ENCODE measurements at places on chromosomes 2 and 18. TPM values are rescaled to one million over a fixed set of nuclear protein-coding genes. Genes with fewer than 3 reads are reported as not detected.

The CRYGD gene
- not detected for polyA plus RNA-seq

GRCh38 chr2:36492216-36492945, 105.6 kb downstream of the FEZ2 start:
- no peak for DNase-seq

DNA sequence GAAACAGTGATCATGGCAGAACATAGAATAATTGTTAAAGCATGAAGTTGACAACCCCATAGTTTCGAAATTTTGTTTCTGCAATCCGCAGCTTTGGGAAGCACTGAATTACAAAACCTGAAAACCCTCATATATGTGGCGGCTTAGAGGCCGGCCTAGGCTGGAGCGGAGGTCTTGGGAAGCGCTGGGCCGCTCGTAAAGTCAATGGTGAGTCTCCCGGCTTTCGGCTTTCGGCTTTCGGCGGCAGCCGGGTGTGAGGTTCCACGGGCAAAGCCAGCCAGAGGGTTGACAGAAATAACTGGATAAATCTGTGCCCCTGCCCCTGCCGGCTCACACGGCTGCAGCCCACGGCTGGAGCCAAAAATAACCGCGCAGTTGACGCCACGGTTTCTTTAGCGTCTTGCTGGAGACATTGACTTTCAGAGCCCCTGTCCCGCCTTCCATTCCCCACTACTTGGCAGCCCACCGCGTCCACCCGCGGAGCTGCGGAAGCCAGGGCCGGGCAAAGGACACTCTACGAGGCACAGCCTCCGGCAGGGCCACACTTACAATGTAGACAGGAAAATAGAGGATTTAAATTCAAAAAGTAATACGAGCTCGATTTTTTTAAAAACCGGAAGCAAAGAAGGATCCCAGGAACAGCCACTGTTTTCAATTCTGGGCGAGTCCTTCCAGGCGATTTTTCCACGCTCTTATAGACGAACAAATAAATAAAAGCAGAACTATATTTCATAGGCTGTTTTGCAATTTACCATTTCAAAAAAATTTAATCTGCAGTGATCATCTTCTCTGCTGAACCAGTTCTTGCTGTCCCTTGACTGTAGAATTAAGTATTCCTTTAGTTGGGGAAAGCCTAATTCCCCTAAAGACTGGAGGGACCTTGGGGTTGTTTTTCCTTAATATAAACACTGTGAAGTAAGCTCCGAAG, 28.3 kb upstream of the ATP6V1B1 start:
- peak; percentile 72 for DNase-seq

DNA sequence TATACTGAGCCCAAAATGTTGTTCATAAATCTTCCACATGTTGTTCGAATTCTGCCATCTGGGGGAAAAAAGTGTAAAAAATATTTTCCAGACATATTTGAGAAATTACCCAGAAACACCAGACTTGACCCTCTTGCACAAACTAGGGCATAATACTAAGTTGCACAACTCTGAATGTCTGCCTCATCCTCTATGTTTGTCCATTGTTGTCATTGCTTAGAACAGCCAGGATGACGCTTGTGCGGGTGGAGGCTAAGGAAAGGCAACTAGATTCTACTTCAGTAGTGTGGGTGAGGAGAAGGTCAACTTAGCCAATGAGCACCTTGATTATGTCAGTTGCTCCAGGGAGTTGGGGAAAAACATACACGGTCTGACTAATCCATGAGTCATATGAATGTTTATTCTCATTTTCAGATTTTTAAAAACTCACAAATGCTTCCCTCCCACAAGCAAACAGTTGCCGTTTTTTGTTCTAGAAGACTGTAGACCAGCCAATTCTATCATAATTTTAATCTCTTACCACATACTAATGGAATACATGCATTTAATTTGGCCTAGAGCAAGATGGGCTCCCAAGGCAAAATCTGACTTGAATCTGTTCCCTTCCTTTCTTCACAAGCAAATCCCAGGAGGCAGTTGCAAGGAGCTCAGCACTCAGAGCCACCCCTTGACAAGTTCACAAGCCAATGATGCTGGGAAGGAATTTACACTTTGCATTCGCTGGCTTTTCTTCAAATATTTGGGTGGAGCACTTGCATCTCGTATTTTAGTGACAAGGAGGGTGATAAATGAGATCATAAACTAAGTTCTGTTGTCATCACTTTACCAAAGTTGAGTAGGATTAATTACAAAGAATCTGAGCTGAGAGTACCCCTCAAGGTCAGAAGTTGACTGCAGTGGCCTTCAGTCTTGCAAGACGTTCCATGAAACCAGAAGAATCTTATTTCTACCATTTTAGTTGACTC, 163.2 kb upstream of the TWIST2 start:
- DNase-seq = peak; percentile 93

- no peak for DNase-seq
Observed at GRCh38 chr2:195498839-195499490, 158.1 kb upstream of the SLC39A10 start.

The IL1F10 gene
- polyA plus RNA-seq = not detected

- DNase-seq = no peak
Observed at GRCh38 chr18:25164211-25164847, 187.6 kb downstream of the ZNF521 start.

The UPP2 gene
- not detected for polyA plus RNA-seq

The FIGN gene
- 1.5 TPM for polyA plus RNA-seq

- peak; percentile 61 for DNase-seq
Observed at GRCh38 chr2:39981883-39982311, 202.8 kb upstream of the THUMPD2 start.

GRCh38 chr2:1979138-1979537, 234.8 kb upstream of the PXDN start:
- no peak for DNase-seq

DNA sequence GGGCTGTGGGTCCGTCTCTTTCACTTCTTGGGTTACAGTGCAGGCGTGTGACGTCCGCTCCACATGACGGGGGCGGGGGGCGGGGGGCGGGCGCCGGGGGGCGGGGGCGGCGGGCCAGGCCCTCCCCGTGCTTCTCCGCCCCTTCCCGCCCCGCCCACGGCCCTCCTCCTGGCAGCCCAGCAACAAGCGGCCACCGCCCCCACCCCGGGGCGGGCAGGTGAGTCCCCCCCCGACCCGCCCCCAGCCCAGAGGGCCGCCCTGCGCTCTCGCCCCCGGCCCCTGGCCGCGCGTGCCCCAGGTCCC, 3.6 kb downstream of the ZNF516 start:
- peak; percentile 79 for DNase-seq

- DNase-seq = peak; percentile 46
Observed at GRCh38 chr2:231387904-231388724, 7.4 kb upstream of the B3GNT7 start.

DNA sequence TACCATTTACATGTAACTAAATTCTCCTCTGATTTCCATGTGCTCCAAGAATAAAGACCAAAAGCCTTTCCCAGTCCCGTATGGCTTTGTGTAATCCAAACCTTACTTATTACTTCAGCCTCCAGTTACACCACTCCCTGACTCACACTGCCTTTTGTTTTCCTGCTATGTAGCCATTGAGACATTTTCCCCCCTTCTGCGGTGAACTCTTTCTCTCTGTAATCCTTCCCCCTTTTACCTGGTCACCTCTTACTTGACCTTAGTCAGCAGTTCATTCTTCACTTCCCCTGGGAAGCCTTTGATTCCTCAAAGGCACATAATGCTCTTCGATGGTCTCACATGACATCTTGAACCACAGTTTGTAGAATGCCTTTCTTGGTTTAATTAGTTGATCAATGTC, 256.0 kb upstream of the FANCL start:
- no peak for DNase-seq

DNA sequence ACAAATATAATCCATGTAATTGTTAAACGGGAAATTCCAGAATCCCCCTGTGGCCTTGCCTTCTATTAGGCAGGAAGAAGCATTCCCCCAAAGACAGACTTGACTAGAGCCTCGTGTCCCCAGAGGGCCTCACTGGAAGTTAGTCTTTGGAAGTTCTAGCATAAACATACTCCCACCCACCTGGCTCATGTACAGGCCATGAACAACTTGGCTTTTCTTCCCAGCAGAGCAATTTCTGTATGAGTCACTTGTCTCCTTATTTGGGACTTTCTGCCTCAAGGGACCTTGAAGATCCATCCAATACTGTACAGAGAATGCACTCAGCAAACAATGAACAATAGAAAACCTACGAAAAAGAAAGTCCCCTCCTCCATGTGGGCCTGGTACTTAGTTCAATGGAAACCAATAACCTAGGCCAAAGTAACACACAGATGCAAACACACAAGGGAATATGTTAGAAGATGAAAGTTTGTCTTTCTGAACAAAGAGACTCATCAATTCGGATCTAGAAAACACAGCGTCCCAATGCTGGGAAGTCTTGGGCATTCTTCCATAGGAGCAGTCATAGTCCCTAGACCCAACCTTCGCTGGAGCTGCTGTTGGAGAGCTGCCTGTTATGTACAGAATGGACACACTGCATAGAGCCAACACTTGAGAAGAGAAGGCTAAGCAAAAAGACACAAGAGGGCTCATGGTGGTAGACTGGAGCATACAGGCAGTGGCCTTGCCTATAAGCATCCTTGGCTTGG, 303.5 kb downstream of the HRH4 start:
- peak; percentile 86 for DNase-seq

GRCh38 chr2:135974036-135974435, 11.4 kb downstream of the DARS1 start:
- DNase-seq = no peak

DNA sequence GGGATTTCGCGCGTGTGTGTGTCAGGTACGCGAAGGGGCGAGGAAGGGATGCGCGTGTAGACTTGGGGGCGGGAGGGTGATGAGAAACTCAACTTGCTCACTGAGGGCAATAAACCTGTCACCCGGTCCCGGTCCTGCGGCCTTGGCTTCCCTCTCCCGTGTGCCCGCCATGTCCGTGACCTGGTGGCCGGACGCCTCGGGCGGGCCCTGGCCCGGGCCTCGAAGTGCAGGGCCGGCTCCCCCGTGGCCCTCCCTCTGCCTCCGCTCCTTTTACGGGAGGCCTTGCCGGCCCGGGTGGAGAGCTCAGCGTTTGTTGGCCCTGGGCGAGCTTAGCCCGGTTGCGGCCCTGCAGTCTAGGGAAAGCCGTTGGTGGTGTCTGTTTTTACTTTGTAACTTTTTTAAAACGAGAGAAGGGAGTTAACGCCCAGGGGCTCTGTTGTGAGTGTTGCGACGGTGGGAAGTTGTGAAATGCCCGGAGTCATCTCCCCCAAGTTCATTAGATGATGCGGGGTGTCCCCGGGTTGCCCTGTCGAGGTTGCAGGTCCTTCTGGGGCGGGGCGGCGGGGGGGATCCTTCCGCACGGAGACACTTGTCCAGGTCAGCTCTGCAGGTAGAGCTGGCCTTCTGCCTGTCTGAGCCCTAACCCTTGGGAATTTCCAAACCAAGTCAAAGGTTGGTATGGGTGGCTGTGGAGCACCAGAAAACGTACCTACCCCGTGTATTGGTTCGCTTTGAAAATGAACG, 883 bp downstream of the SMCHD1 start:
- peak; percentile 63 for DNase-seq

DNA sequence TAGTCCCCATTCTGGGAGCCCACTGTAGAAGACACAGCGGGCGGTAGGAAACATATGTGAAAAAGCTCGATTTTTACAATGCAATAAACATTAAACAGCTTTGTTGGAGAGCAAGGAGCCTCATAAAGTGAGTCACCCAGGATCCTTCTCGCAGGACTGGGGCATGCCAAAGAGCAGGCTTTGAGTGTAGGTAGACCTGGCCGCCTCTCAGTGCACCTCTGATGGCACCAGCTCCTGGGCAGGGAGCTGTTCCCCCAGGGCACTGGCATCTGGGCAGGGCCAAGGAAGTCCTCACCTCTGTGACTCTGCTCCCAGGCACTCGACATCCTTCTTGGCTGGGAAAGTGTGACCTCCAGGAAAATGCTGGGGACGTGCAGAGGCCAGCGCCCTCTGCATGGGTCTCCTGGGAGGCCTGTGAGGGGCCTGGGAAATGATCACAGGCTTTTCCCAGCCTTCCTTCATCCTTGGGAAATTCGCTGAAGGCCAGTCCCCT, 94.2 kb downstream of the POLR1A start:
- DNase-seq = no peak

The CYP20A1 gene
- 18.0 TPM for polyA plus RNA-seq

The CNTNAP5 gene
- 0.23 TPM for polyA plus RNA-seq

DNA sequence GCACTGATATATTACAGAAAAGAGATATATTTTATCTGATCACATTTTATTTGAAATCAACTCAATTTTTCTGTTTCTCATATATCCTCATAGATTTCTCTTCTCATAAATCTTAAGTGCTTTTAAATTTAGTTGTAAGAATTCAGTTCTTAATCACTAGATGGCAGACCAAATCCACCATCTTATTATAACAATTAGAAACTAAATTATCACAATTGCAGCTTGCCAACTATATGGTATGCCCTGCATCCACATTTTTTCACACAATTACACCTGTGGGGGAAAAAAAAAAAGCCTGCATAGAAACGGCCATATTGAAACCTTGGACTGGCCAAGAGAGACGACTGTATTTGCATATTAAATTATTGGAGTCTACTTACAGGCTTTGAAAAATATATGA, 64.4 kb downstream of the COL5A2 start:
- no peak for DNase-seq

DNA sequence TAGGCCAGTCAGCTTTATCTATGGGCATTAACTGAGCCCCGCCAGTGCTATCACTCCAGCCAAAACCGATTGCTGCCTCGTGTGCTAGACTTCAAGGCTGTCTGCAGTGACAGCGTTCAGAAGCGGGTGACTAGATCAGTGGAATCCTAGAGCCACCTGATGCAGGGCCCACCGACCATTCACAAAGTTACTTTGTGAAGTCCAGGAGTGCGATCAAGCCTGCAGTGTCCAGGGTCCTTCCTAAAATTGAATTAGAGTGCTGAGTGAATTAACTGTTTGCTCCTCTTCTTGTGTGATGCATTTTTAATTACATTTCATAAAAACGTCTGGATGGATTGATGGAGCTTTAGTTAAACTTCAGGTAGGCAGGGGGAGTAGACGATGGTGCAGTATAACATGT, 13.9 kb downstream of the PCARE start:
- no peak for DNase-seq

The MYO5B gene
- 1.1 TPM for polyA plus RNA-seq

The ASB18 gene
- 4.7 TPM for polyA plus RNA-seq

- DNase-seq = no peak
Observed at GRCh38 chr2:12010779-12011178, 264.3 kb downstream of the LPIN1 start.

DNA sequence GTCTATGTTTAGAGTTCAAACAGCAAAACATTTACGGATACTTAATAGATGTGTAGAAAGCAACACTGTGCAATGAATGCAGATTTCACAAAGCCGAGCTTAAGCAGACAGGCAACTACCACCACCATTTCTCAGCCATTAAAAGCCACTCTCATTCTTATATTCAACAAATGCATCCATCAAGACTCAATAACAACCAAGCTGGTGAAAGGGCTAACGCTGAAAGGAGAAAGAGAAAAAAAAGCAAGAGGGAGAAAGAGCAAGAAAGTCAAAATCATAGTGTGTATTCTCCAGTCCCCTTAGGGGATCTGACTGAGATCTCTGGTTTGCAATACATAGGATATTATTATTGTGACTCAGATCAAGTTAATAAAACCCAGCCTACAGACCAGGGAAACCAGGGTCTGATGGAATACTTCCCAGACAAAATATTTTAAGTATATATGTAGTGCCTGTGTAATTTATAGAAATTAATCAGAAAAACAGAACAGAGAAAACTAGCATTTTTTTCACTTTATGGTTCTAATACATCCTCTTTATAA, 14.1 kb downstream of the SATB2 start:
- no peak for DNase-seq

- no peak for DNase-seq
Observed at GRCh38 chr18:68472701-68473295, 242.1 kb downstream of the TMX3 start.

The RPRM gene
- polyA plus RNA-seq = 4.8 TPM

- no peak for DNase-seq
Observed at GRCh38 chr2:108384662-108385393, 7.1 kb downstream of the SULT1C4 start.

The MC2R gene
- 0.28 TPM for polyA plus RNA-seq

- peak; percentile 24 for DNase-seq
Observed at GRCh38 chr2:205409411-205409810, 272.9 kb upstream of the NRP2 start.

The TMEM247 gene
- not detected for polyA plus RNA-seq

All from muscle of back (tissue), 13 donors.